ENCODE measurements at places on chromosomes 13 and 19. TPM values are rescaled to one million over a fixed set of nuclear protein-coding genes. Genes with fewer than 3 reads are reported as not detected.

The TGFBR3L gene
- 4.3 TPM for total RNA-seq

The OR7C1 gene
- 0.28 TPM for total RNA-seq

The COMP gene
- total RNA-seq, result 1.0 TPM

The GPR183 gene
- 1.8 TPM for total RNA-seq

The ASF1B gene
- total RNA-seq, result 1.9 TPM

The CD70 gene
- total RNA-seq, result 0.23 TPM

The KL gene
- 1.3 TPM for total RNA-seq

The ABHD17A gene
- total RNA-seq, result 52.0 TPM

The GFY gene
- not detected for total RNA-seq

The SBSN gene
- not detected for total RNA-seq

The KCNJ14 gene
- 0.48 TPM for total RNA-seq

DNA sequence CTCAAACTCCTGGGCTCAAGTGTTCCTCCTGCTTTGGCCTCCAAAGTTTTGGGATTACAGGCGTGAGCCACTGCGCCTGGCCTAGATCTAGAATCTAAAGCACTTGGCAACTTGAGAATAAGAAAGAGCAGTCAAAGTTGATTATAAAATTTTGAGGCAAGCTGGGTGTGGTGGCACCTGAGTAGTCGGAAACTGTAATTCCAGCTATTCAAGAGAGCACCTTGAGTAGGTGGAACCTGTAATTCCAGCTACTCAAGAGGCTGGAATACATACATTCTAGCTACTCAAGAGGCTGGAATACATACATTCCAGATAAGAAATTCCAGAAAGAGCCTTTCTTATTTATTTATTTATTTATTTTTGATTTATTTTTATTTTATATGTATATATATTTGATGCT lies 8.3 kb upstream of the NAA16 start:
- no peak for DNase-seq
- no peaks in the 10 kb centered on the region for H3K4me1 ChIP-seq
- H3K27ac ChIP-seq, result no peak overlapping the region
- H3K27me3 ChIP-seq, result peaks cover 4% of the 10 kb centered on the region

DNA sequence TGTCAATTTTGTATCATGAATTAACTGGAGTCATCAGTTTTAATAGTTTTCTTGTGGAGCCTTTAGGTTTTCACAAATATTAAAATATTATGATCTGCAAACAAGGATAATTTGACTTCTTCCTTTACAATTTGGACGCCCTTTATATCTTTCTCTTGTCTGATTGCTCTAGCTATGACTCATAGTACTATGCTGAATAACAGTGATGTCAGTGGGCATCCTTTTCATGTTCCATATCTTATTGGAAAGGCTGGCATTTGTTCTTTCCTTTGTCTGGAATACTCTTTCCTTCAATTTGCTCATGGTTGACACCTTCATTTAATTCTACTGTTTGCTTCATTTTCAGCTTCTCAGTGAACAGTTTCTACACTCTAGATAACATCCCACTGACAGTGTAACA lies 1129.3 kb downstream of the SLITRK5 start:
- H3K4me1 ChIP-seq, result no peaks in the 10 kb centered on the region
- no peaks in the 10 kb centered on the region for H3K27me3 ChIP-seq
- H3K4me3 ChIP-seq, result no peak overlapping the region
- DNase-seq, result no peak

DNA sequence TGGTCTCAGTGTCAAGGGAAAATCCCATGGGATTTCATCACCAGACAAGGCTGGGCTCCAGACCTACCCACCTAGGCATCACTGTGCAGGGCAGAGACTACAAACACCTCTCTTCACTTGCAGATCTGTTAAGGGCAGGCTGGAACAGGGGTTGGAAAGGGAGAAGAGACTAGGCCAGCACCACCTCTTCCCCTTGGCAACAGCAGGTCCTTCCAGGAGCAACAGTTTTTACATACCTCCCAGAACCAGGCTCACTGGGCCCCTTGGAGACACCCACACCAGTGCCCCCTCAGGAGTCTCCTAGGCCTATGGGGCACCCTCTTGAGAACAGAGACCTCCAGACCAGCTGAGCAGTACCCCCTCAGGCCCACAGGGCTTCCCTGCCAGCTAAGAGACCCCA lies 2.5 kb upstream of the UBE2M start:
- H3K4me1 ChIP-seq, result peaks cover 55% of the 10 kb centered on the region
- H3K36me3 ChIP-seq, result peaks cover 12% of the 10 kb centered on the region
- H3K27me3 ChIP-seq, result no peaks in the 10 kb centered on the region
- H3K4me3 ChIP-seq, result no peak overlapping the region

GRCh38 chr13:59621773-59622172 lies 542.0 kb downstream of the DIAPH3 start:
- H3K4me3 ChIP-seq, result no peak overlapping the region
- no peak for DNase-seq
- no peaks in the 10 kb centered on the region for H3K36me3 ChIP-seq
- no peak overlapping the region for H3K27ac ChIP-seq

- peak overlapping the region; percentile 72 for H3K4me3 ChIP-seq
- H3K27me3 ChIP-seq, result no peaks in the 10 kb centered on the region
- DNase-seq, result no peak
- peaks cover 5% of the 10 kb centered on the region for H3K4me1 ChIP-seq
These were observed 28.6 kb downstream of the ZNF557 start for GRCh38 chr19:7098096-7098495.

DNA sequence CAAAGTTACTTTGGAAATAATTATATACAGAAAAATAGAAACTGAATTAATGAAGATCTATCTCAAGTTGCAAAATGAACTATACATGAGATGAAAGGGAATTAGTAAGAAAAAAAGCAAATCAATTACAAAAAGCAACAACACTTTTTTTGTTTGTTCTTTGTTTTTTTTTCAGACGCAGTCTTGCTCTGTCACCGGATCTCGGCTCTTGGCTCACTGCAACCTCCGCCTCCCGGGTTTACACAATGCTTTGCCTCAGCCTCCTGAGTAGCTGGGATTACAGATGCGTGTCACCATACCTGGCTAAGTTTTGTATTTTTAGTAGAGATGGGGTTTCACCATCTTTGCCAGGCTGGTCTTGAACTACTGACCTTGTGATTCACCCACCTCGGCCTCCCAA lies 2.2 kb downstream of the ZNF415 start:
- H3K4me1 ChIP-seq, result peaks cover 21% of the 10 kb centered on the region
- DNase-seq, result no peak
- H3K4me3 ChIP-seq, result peak overlapping the region; percentile 86

- H3K27me3 ChIP-seq, result no peaks in the 10 kb centered on the region
- no peak for DNase-seq
- no peaks in the 10 kb centered on the region for H3K36me3 ChIP-seq
- H3K4me3 ChIP-seq, result no peak overlapping the region
- H3K4me1 ChIP-seq, result peaks cover 66% of the 10 kb centered on the region
- H3K27ac ChIP-seq, result no peak overlapping the region
These were observed 78.7 kb downstream of the GNG7 start for GRCh38 chr19:2623798-2624197.

GRCh38 chr19:40672038-40672437 lies 18.4 kb downstream of the NUMBL start:
- no peaks in the 10 kb centered on the region for H3K27me3 ChIP-seq
- H3K4me3 ChIP-seq, result no peak overlapping the region
- H3K36me3 ChIP-seq, result peaks cover 30% of the 10 kb centered on the region
- DNase-seq, result no peak
- no peaks in the 10 kb centered on the region for H3K4me1 ChIP-seq

DNA sequence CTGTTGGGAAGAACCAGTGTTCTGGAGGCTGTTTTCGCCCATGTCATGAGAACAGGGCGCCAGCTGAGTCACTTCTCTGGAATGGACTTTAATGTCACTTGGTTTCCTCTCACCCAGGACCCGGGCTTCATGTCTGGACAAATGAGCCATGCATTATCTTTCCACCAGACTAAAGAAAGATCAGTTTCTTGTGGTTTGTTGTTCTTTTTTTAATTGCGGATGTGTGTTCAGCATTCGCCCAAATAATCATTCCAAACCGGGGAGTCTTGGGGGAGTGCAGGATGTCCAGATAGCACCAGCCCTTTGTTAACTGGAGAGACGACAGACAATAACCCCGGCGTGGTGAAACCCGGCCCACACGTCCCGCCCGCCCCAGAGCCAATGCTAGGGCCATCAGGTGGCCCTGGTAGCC lies 102.5 kb downstream of the COL4A2 start:
- H3K4me1 ChIP-seq, result peaks cover 58% of the 10 kb centered on the region
- H3K36me3 ChIP-seq, result no peaks in the 10 kb centered on the region
- peak overlapping the region; percentile 76 for H3K27ac ChIP-seq
- DNase-seq, result peak; percentile 60
- no peaks in the 10 kb centered on the region for H3K27me3 ChIP-seq
- H3K4me3 ChIP-seq, result no peak overlapping the region

- H3K27me3 ChIP-seq, result peaks cover 3% of the 10 kb centered on the region
- H3K27ac ChIP-seq, result no peak overlapping the region
- H3K36me3 ChIP-seq, result no peaks in the 10 kb centered on the region
- no peaks in the 10 kb centered on the region for H3K4me1 ChIP-seq
- DNase-seq, result no peak
- H3K4me3 ChIP-seq, result no peak overlapping the region
These were observed 24.1 kb downstream of the OLFM4 start for GRCh38 chr13:53052675-53053074.

DNA sequence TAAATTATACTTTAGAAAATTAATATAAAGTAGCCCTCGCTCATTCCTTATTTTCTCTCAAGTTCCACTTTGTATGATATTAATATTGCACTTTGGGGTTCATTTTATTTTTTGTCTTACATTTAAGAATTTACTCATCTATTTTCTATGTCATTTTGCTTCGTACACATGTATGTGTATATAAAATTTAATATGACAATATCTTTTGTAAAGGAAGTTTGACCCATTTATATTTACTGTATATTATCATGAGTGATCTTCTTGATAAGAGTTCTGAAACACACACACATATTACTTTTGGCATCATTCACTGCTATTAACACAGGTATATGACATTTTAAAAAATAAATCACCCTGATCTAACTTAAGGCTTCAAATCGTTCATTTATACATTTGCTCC lies 83.1 kb downstream of the IRS2 start:
- H3K27me3 ChIP-seq, result no peaks in the 10 kb centered on the region
- no peak for DNase-seq
- H3K4me3 ChIP-seq, result no peak overlapping the region
- H3K36me3 ChIP-seq, result no peaks in the 10 kb centered on the region

DNA sequence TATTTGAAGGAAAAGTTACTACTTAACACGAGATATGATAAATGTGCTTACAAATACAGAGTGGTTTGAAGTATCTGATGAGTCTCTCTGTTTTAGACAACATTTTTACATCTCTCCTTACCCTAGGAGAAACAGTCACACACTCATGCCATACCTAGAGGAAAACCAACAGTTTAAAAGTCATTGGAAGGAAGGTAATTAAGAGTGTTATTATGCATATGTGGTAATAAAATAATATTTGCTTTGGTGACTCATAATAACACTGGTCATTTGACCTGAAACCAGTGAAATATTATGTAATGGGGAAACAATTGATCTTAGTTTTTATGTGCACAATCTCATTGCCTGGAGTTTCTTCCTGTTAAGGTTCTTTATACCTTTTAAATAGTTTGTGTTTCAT lies 136.9 kb upstream of the SOX21 start:
- H3K27ac ChIP-seq, result no peak overlapping the region
- H3K4me3 ChIP-seq, result no peak overlapping the region
- no peak for DNase-seq

DNA sequence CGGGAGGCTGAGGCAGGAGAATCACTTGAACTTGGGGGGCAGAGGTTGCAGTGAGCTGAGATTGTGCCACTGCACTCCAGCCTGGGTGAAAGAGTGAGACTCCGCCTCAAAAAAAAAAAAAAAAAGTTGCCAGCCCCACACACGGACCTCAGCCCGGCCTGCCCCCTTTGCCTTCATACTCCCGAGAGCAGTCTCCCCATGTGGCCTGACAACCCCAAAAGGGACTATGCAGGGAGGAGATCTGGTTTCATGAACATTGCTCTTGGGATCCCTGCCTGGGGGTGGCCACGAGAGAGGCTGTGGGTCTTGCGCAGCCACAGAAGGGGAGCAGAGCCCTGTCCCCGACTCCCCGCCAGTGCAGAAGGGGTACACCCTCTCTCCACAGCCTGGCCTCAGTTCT lies 30.9 kb upstream of the ADGRE5 start:
- H3K4me3 ChIP-seq, result no peak overlapping the region
- no peaks in the 10 kb centered on the region for H3K27me3 ChIP-seq
- no peaks in the 10 kb centered on the region for H3K36me3 ChIP-seq
- H3K4me1 ChIP-seq, result peaks cover 3% of the 10 kb centered on the region
- no peak for DNase-seq
- no peak overlapping the region for H3K27ac ChIP-seq

DNA sequence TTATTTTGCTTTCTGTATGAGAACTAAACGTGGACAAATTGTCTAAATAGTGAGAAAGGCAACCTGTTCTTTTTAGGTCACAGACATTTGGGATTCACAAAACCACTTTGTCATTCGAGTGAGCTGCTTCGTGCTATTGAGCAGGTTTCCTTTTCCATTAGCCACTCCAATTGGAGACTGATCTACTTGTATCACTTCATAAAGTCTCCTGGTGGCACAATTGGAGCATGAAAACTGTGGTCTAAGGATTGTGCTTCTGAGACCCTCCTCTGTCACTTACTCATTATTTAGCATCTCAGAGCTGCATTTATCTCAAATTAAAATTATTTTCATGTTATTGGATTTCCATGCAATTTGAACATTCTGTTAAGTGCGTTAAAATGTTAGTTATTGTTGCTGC lies 397.7 kb downstream of the TDRD3 start:
- no peaks in the 10 kb centered on the region for H3K4me1 ChIP-seq
- no peak for DNase-seq
- no peak overlapping the region for H3K4me3 ChIP-seq
- H3K36me3 ChIP-seq, result no peaks in the 10 kb centered on the region

- H3K27ac ChIP-seq, result peak overlapping the region; percentile 98
These were observed 7.0 kb downstream of the MOB3A start for GRCh38 chr19:2089001-2089711.

DNA sequence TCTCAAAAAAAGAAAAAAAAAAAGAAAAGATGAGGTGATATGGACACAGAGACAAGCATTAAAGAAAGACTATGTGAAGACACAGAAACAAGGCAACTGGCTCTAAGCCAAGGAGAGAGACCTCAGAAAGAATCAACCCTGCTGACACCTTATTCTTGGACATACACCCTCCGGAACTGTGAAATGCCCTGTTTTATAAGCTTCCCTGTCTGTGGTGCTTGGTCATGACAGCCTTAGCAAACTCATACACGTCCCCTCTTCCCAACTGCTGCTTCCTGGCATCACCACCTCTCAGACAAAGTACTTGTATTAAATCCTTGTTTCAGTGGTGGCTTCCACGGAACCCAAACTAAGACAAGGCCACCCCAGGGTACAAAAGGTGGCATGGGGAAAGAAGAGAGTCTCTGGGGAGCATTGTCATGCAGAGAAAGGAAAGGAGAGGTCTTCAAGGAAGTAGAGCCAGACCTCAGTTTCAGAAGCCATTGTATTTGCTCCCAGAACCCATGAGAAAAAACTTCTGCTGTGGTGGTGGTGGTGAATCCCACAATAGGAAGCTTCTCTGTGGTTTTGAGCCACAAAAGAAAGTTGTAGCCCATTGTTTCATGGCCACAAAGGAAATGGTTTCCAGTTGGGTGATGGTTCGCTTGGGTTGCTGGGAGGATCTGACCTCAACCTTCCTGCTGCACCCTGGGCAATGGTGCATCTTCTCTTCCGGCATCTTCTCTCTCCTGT lies 16.3 kb upstream of the TSPAN16 start:
- no peaks in the 10 kb centered on the region for H3K36me3 ChIP-seq
- no peak for DNase-seq
- no peak overlapping the region for H3K27ac ChIP-seq
- no peak overlapping the region for H3K4me3 ChIP-seq
- no peaks in the 10 kb centered on the region for H3K27me3 ChIP-seq

- peaks cover 8% of the 10 kb centered on the region for H3K4me1 ChIP-seq
- H3K4me3 ChIP-seq, result no peak overlapping the region
- H3K27ac ChIP-seq, result peak overlapping the region; percentile 49
- H3K36me3 ChIP-seq, result no peaks in the 10 kb centered on the region
- DNase-seq, result no peak
These were observed 130.8 kb downstream of the IRS2 start for GRCh38 chr13:109655611-109656010.
